ENCODE measurements at places on chromosomes 4 and X.

DNA sequence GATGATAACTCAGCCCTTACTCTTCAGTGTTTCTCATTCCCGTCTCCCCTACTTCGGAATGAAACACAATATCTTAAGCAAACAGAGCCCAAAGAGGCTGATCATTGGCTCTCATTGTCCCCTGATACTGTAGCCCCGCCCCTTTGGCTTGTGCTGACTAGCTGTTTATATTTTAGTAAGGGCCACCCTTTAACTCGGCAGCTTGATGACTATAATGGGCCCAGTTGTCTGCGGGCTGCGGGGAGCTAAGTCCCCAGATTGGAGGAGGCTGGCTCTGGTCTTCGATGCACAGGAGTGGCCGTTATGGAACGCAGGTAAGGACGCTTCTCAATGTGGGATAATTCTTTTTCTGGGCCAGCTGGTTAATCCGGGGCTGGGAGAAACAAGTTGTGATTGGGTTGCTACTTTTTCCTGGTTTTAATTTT lies at the start of gene TRIM2:
TSS of gene TRIM2 (plus strand) at position 197 of the 425 bp plus-strand sequence. CDS start at position 285, 88 bp downstream.
- no peaks in the 10 kb centered on the region for H3K36me3 ChIP-seq
- no peak for DNase-seq
- no peak within 1 kb of the TSS for H3K27ac ChIP-seq
- no peaks in the 10 kb centered on the region for H3K27me3 ChIP-seq
- H3K4me3 ChIP-seq: peak within 1 kb of the TSS; percentile 34
- H3K4me1 ChIP-seq: peaks cover 26% of the 10 kb centered on the region

DNA sequence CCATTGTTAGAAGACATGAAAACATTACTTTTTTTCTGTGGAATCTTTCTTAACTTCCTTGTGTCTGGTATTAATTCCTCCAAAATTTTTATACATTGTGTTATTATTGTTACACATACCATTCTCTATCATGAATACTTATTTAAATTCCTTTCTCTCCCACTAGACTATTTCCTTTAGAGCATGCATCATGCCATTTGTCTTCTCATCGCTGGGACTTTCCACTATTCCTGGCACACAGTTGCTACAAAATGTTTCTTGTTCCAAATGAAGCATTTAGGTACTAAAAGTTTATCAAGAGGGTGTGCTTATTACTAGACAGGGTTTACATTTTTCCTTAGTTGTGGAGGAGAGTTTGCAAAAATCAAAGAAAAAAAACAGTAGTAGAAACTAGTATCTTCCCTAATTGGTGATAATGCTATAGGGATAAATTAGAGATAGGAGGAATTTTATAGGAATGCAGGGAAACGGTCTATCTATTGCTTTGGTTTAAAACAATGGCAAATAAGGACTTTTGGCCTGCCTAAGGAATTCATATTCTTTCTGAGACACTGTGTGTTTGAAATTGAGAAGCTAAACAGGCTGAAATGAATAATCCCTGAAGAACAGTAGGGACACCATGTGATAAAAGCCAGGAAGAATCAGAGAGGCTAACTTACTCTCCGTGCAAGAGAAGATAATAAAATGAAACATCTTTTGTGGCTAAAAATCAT lies 187.5 kb upstream of the TBC1D9 start:
- H3K36me3 ChIP-seq: no peaks in the 10 kb centered on the region
- no peak overlapping the region for H3K4me3 ChIP-seq
- H3K27ac ChIP-seq: no peak overlapping the region
- DNase-seq: no peak

DNA sequence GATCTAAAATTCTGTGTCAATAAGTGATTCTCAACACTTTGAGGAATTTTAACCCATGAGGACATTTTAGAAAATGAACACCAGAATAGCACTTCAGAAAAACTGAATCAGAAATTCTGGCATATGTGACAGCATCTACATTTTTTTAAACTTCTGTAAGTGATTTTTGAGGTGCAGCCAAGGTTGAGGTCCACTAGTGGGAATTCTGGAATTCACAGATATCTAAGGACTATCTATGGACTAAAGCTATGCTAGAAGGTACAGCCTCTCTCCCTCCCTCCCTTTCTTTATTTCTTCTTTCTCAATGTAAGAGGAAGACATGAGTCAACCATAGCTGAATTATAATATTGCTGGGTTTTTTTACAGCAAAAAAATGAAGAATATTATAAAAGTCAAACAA lies 508.2 kb upstream of the ATOH1 start:
- H3K36me3 ChIP-seq: no peaks in the 10 kb centered on the region
- H3K27ac ChIP-seq: no peak overlapping the region
- no peak for DNase-seq
- no peak overlapping the region for H3K4me3 ChIP-seq

DNA sequence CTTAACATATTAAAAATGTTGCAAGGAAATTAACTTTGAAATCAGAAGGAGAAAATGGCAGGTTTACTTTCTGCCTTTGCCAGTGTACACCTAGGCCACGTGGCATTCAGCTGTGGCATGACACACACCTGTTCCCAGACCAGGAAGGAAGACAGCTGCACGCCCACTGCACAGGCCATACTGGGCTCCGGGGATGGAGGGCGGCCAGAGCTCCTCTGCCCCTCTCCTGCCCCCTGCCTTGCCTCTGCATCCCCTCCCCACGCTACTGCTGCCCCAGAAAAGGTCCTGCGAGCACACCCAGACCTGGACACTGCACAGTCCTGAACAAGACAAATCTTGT lies 68.4 kb downstream of the GATB start:
- no peak overlapping the region for H3K27ac ChIP-seq
- DNase-seq: no peak
- H3K4me3 ChIP-seq: no peak overlapping the region
- H3K36me3 ChIP-seq: peaks cover 6% of the 10 kb centered on the region
- no peaks in the 10 kb centered on the region for H3K27me3 ChIP-seq
- H3K4me1 ChIP-seq: no peaks in the 10 kb centered on the region

- DNase-seq: no peak
- no peaks in the 10 kb centered on the region for H3K4me1 ChIP-seq
- no peak overlapping the region for H3K27ac ChIP-seq
- no peak overlapping the region for H3K4me3 ChIP-seq
- H3K36me3 ChIP-seq: no peaks in the 10 kb centered on the region
Observed at GRCh38 chr4:73007526-73008100, 61.9 kb downstream of the COX18 start.

DNA sequence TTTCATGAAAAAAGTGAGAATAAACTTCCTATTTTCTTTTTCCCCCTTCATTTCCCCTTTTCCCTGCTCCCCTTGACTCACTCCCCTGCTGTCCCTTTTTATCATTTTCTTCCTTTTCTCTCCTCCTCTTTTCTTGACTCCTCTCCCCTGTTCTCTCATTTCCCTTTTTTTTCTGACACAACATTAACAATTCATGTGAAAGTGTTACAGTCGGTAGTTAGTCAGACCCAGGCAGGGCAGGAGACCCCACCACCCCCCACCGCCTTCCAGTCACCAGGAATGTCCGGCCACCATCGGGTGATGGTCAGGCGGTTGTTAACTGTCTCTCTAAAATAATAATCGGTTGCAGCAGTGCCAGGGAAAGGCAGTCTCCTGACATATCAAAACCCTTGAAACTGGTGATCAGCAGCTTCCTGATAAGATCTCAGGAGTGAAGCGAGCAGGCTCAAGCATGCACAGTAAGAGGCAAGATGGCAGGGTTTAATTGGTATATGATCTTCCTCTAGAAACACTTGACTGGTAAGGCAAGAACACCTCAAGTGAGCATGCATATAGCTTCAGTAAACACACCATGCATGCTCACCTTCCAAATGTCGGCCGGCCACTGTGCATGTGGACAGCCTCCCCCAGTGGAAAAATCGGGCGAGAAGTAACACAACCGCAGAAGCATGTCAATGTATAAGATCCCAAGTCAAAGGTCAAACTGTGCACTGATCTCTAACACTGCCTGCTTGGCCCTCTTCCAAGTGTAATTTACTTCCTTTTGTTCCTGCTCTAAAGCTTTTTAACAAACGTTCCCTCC lies 191.4 kb downstream of the NDST4 start:
- H3K4me1 ChIP-seq: no peaks in the 10 kb centered on the region
- H3K4me3 ChIP-seq: no peak overlapping the region
- H3K27ac ChIP-seq: no peak overlapping the region
- no peaks in the 10 kb centered on the region for H3K36me3 ChIP-seq

DNA sequence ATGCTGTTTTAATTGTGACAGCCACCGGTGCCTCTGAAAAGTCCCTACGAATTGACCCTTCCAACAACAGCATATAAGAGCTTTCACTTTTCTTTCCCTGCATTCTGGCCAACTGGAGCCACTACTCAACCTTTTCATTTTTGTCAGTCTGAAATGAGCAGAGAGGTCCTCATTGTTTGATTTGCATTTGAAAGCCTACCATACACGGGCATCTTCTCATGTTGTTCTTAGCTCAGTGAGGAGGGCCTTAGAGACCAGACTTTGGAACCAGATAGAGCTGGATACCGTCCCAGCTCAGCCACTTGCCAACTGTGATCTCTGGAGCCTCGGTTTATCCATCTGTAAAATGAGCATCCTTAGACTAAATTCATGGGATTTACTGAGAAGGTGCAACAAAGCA lies 16.9 kb upstream of the TMSB4X start:
- peak overlapping the region; percentile 95 for H3K27ac ChIP-seq
- H3K4me1 ChIP-seq: peaks cover 59% of the 10 kb centered on the region
- peak overlapping the region; percentile 73 for H3K4me3 ChIP-seq

DNA sequence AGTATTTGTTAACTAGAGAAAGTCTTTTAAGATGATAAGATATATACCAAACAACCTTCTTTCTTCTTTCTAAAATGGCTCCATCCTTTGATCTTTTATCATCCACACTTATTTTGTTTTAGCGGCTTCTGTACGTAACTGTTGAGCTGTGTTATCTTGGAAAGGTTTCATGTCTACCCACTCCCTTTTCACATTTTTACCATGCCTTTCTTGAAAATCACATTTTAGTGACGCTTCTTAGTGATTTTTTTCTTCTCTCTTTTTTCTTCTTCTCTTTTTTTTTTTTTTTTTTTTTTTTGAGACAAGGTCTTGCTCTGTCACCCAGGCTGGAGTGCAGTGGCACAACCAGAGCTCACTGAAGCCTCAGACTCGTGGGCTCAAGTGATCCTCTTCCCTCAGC lies 135.1 kb downstream of the CHIC2 start:
- H3K4me3 ChIP-seq: no peak overlapping the region
- H3K27me3 ChIP-seq: peaks cover 6% of the 10 kb centered on the region
- DNase-seq: no peak
- H3K36me3 ChIP-seq: peaks cover 2% of the 10 kb centered on the region
- H3K4me1 ChIP-seq: no peaks in the 10 kb centered on the region
- no peak overlapping the region for H3K27ac ChIP-seq

DNA sequence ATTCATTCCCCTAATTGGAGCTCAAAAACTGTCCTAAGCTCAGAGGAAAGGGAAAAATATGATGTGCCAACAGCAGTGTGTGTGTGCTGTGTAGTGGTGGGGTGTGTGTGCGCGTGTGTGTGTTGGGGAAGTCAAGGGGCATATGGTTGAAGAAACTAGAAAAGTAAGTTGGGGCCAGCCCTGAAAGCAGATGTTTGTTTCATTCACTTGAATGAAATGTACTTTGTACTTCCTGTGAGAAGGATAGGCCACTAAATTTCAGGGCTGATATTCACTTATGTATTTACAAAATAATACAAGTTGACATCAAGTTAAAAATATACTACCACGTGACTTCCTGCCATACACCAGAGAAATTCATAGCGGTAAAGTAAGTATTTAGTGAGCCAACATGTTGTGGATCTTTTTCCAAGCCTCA lies 151.3 kb upstream of the JADE1 start:
- no peak for DNase-seq
- H3K27me3 ChIP-seq: peaks cover 8% of the 10 kb centered on the region
- H3K36me3 ChIP-seq: no peaks in the 10 kb centered on the region
- H3K4me3 ChIP-seq: no peak overlapping the region
- H3K27ac ChIP-seq: no peak overlapping the region

- H3K4me1 ChIP-seq: no peaks in the 10 kb centered on the region
- DNase-seq: no peak
- H3K4me3 ChIP-seq: no peak overlapping the region
- no peak overlapping the region for H3K27ac ChIP-seq
- H3K36me3 ChIP-seq: peaks cover 2% of the 10 kb centered on the region
Observed at GRCh38 chr4:186236126-186236525, 8.8 kb downstream of the KLKB1 start.

GRCh38 chr4:78645853-78646757 lies 94.5 kb downstream of the ANXA3 start:
- H3K4me1 ChIP-seq: peaks cover 18% of the 10 kb centered on the region
- no peak overlapping the region for H3K4me3 ChIP-seq
- H3K36me3 ChIP-seq: no peaks in the 10 kb centered on the region
- H3K27me3 ChIP-seq: no peaks in the 10 kb centered on the region

DNA sequence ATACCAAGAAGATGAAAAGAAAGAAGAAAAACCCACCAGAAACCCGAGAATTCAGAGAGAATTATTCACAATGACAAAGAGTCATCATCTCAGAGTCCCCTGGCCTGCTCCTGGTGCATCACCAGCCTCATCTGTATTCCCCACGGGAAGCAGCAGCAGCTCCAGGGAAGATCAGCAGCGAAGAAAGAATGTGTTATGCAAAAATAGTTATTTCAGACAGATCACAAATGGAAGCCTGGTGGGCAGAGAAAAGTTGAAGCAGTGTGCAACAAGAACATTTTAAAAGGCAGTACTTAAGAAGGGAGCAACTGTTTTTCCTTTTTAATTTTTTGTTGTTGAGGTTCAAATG lies 189.2 kb downstream of the PPP3CA start:
- DNase-seq: no peak
- H3K4me1 ChIP-seq: peaks cover 50% of the 10 kb centered on the region
- peaks cover 20% of the 10 kb centered on the region for H3K36me3 ChIP-seq
- H3K4me3 ChIP-seq: no peak overlapping the region

- no peak for DNase-seq
- H3K4me3 ChIP-seq: no peak overlapping the region
- H3K27me3 ChIP-seq: no peaks in the 10 kb centered on the region
- H3K27ac ChIP-seq: no peak overlapping the region
Observed at GRCh38 chr4:57410331-57411052, 300.3 kb upstream of the IGFBP7 start.

GRCh38 chr4:68907788-68908700 lies 43.6 kb downstream of the UGT2A3 start:
- no peaks in the 10 kb centered on the region for H3K4me1 ChIP-seq
- H3K4me3 ChIP-seq: no peak overlapping the region

- no peaks in the 10 kb centered on the region for H3K4me1 ChIP-seq
- no peak overlapping the region for H3K27ac ChIP-seq
- no peak overlapping the region for H3K4me3 ChIP-seq
- DNase-seq: no peak
Observed at GRCh38 chrX:113399506-113400192, 559.0 kb upstream of the AMOT start.

DNA sequence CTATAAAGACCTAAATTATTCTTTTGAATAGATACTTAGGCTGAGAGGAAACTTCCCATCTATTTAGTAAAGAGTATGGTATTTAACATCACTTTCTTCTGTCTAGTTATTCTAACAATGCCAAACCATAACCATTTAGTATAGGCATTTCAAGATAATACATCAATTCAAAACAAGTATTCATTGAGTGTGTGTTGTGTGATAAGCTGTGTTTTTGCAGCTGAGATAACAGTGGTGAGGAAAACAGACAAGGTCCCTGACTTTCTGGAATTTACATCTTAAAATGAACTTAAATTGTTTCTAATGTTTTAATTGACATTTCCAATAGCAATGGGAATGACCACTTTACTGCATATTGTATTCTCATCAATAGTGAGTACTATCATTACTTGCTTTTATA lies 22.4 kb upstream of the TSPAN5 start:
- H3K27ac ChIP-seq: no peak overlapping the region
- no peak overlapping the region for H3K4me3 ChIP-seq
- no peak for DNase-seq
- peaks cover 4% of the 10 kb centered on the region for H3K4me1 ChIP-seq
- H3K36me3 ChIP-seq: no peaks in the 10 kb centered on the region

GRCh38 chr4:10226756-10227155 lies 110.2 kb upstream of the WDR1 start:
- no peak for DNase-seq
- no peaks in the 10 kb centered on the region for H3K36me3 ChIP-seq
- no peak overlapping the region for H3K27ac ChIP-seq
- no peaks in the 10 kb centered on the region for H3K4me1 ChIP-seq

- no peaks in the 10 kb centered on the region for H3K27me3 ChIP-seq
- H3K36me3 ChIP-seq: no peaks in the 10 kb centered on the region
Observed at GRCh38 chr4:140027101-140027500, 126.9 kb downstream of the MAML3 start.

All from activated naive CD8-positive, alpha-beta T cell treated with anti-CD3 and anti-CD28 coated beads for 36 hours (primary cell).